ENCODE measurements at places on chromosomes 13 and 19.
A peak's percentile ranks its signal among the peaks of the same experiment; 100 is the strongest.

DNA sequence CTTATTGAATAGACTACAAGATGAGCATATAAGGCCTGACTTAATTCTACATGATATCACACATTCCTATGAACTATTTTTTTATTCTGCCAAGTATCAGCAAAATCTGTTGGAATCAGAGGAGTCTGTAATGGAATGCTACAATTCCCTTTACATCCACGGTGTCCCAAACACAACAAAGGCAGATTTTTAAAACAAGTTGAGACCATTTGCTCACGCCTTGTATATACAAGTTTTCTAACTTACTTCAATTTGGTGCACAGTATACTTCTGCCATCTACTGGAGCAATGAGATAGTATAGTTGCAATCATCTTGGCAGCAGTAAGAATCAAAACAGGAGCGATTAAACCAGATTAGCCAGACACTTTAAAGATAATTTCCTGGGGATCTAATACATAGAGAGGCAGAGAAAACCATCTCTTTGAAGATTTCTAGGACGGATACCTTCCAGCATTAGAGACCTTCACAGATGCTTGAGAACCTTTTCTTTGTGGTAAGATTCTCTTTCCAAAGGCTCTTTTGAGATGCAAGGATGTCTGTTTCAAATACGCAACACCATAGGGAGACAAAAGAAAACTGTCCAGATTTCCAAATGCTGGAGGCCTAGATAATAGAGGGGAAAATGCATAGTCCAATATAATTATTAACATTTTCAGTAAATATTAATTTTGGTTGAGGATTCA lies 302.0 kb upstream of the MIR17HG start:
- DNase-seq, result no peak

DNA sequence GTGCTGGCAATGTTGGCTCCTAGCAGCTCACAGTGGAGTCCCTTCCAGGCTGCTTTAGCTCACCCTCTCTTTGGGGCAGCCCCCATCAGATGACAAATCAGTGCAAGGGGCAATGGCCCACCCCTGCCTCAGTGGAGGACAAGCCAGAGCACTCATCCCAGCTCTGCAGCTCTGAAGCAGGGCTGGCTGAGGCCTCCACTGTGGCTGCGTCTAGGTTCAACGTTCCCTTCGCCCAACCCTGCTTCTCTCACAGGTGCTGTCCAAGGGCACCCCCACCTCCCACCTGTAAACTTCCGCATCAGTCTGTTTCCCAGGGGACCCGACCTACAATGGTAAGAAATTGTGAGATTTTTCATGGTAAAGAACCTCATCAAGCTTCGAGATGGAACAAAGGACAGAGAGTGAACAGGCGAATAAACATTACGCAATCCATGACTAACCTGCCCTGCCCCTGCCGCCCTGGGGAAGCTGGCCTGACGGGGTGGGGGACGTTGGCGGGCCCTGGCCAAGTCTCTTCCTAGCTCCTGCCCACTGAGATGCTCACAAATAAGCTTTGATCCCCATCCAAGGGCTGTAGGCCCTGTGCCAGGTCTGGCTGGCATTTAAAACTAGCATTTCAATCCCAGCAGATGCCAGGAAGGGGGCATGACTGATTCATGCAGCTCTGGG lies 40.5 kb downstream of the DZIP1 start:
- DNase-seq, result no peak

GRCh38 chr13:99083981-99084380 lies 106.1 kb upstream of the DOCK9 start:
- DNase-seq, result no peak

GRCh38 chr19:56690670-56691069 lies 19.1 kb upstream of the ZNF835 start:
- DNase-seq, result no peak

DNA sequence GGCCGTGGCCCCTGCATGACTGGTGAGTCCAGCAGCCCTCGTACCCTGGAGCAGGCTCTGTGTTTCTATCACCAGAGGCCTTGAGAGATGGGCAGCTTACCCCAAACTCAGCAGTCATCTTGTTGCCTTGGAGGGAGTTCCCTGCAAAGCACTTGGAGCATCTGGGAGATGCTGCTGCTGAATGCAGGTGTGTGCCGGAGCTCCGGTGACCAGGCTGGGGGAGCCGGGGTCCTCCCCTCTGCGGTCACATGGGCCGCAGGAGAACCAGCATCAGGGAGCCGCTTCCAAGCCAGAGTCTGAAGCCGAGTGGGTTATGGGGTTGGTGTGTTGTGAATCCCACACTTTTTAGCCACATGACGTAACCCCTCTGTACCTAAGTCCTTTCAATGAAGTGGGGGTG lies 82.8 kb downstream of the TEX29 start:
- no peak for DNase-seq

DNA sequence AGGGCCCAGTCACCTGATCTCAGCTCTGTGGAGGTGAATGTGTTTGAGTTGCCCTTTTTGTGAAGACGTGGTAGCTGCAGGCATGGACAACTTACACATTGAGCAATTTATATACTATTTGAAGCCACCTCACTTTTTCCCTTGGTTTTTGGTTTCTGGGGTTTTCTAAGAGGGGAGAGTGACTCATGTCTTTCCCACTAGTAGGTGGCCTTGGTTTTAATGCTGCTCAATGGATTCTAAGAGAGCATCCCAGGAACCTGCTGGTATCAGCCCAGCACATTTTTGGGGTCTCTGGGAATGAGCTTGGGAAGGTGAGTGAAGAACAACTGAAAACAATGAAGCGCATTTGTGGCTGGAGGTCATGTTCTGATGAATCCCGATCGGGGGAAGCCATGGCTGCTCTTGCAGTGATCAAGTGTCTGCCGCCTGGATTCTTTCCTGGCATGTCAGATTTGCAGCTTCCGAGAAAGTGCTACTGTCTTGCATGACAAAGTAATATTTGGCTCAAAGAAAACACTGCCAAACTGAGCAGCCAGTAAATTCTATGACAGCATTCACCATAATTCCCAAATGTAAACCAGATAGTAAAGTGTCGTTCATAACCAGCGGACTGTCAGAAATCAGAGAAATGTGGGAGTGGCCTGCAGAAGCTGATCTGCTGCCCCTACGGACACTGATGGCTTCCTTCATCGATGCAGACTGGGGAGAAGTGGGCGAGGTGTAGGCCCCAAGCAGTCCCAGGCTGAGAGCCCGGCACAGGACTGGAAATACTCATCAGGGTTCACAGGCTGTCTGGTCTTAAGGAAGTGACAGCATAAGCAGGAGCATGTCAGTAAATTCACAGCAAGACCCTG lies 98.7 kb downstream of the COL4A2 start:
- no peak for DNase-seq

GRCh38 chr19:18001777-18002345 lies 6.1 kb upstream of the ARRDC2 start:
- no peak for DNase-seq

- DNase-seq, result no peak
Observed at GRCh38 chr13:99031832-99032231, 54.0 kb upstream of the DOCK9 start.

GRCh38 chr19:49895566-49896297 lies 955 bp downstream of the IL4I1 start:
- peak; percentile 61 for DNase-seq

GRCh38 chr13:45943120-45943519 lies 91.6 kb upstream of the SIAH3 start:
- DNase-seq, result no peak

DNA sequence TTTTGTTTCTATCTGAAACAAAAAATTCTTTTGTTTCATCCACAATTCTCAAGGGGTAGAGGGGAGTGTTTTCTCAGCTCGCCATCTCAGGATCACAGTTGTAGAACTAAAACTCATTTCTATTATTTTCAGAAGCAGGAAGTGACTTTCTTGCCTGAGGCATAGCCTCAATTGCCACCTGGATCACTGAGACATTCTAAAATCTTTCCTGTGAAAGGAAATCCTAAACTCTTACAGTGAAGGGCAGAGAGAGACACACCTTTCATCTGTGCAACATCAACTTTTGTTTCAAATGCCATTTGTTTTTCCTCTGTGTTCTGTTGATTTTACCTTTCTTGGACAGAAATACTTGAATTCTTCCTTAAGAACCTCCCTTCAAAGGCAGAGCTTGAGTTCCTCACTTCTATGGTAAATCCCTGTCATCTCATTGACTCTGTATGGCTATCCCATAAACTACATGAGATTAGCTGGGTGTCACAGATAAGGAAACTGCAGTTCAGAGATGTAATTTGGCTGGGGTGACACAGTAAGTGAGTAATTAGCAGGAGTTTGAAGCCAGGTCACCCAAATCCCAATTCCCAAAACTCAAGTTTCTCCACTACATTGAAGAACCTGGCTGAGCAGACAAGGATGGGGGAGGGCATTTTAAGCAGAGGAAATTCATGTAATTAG lies 224.4 kb upstream of the HTR2A start:
- DNase-seq, result no peak

GRCh38 chr19:49355909-49356353 lies 6.3 kb downstream of the TEAD2 start:
- no peak for DNase-seq

- no peak for DNase-seq
Observed at GRCh38 chr19:54506079-54506478, 3.4 kb downstream of the LAIR2 start.

GRCh38 chr19:31334101-31334848 lies 15.0 kb downstream of the TSHZ3 start:
- no peak for DNase-seq

- DNase-seq, result no peak
Observed at GRCh38 chr13:78228211-78228610, 309.6 kb upstream of the EDNRB start.

GRCh38 chr19:29875931-29876330 lies 64.1 kb downstream of the CCNE1 start:
- no peak for DNase-seq

GRCh38 chr13:41060724-41061074 lies 610 bp upstream of the WBP4 start:
- DNase-seq, result peak; percentile 84

DNA sequence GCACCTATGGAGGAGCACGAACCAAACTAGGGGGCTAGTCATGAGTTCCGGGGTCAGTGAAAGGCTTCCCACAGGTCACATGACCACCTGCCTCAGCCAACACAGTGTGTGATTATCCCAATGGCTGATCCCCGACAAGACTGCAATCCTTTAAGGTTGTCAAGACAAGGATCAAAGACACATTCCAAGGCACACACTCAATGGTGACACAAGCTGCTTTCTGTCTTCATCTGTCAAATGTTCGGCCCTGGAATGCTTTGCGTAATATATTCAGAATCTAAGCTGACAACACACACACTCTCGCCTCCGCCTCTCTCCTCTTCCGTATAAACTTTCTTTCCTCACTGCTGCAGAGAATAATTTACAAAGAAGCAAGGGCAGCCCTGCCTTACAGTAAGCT lies 11.7 kb downstream of the RANBP3 start:
- no peak for DNase-seq

- DNase-seq, result no peak
Observed at GRCh38 chr19:14317157-14317556, 64.1 kb upstream of the ADGRE5 start.

GRCh38 chr13:45339867-45340266 lies 1.1 kb downstream of the TPT1 start:
- no peak for DNase-seq

- no peak for DNase-seq
Observed at GRCh38 chr19:55402509-55402908, 5.1 kb downstream of the UBE2S start.

DNA sequence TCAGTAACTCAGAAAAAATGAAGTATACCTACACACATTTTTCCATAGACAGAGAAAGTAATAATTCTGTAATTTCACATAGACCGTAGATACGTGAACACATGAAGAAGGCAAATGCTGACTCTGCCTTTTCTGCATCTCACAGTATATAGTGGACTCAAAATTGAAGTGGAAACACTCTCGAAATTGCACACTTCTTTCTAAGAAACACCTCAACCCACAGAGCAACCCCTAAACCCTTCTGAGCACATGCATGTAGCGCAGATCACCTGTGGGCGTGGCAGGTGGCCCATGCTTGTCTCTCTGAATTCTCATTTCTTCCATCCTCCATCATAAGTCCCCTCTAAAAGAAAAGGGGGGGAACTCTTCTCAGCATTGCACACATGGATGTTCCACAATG lies 34.7 kb downstream of the COL4A1 start:
- DNase-seq, result no peak

DNA sequence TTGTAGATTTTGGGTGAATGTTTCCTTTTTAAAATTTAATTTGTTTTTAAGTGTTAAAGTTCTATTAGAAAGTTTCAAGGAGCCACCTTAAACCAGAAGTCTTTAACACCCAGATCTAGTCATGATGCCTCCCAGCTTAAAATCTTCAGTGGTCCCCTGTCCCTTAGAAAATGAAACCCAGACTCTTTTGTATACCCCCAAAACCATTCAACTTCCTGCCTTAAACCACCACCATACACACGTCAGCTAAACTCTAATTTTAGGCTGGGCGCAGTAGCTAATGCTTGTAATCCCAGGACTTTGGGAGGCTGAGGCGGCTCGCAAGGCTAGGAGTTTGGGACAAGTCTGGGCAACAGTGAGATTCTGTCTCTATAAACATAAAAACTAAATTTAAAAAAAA lies 37.9 kb downstream of the N4BP2L1 start:
- DNase-seq, result no peak

GRCh38 chr13:48750588-48751383 lies 97.1 kb downstream of the CYSLTR2 start:
- DNase-seq, result no peak

GRCh38 chr13:88376760-88377388 lies 705.7 kb downstream of the SLITRK5 start:
- DNase-seq, result no peak

- DNase-seq, result no peak
Observed at GRCh38 chr13:113150550-113151365, 7.7 kb upstream of the PROZ start.

GRCh38 chr13:42894765-42895243 lies 97.2 kb downstream of the EPSTI1 start:
- no peak for DNase-seq

DNA sequence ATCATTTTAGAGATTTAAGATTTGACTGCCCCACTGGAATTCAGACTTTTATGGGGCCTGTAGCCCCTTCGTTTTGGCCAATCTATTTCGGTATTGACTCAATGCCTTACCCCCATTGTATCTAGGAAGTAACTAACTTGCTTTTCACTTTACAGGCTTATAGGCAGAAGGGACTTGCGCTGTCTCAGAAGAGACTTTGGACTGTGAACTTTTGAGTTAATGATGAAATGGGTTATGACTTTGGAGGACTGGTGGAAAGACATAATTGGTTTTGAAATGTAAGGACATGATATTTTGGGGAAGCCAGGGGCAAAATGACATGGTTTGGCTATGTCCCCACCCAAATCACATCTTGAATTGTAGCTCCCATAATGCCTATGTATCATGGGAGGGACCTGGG lies 463.0 kb upstream of the KLHL1 start:
- DNase-seq, result no peak

GRCh38 chr13:27973291-27973690 lies 4.2 kb upstream of the CDX2 start:
- DNase-seq, result no peak

DNA sequence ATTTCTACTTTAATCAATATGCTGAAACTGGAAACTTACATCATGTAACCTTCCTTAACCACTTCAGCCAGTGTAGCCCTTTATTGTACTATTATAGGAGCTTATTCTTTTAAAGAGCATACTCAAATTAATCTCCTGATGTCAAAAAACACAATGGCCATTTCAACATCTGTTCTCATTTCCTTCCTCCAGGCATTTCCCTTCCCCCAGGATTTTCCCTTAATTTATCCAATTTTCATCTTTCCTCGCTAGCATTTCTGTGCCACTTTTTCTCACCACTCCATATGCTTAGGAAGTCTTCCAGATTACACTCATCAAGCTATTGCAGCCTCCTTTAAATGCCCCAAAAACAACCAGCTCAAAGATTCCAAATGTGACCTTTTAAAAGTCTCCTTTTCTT lies 265.0 kb downstream of the PCDH9 start:
- DNase-seq, result no peak
